ENCODE measurements at places on chromosomes 11 and 22. TPM values are rescaled to one million over a fixed set of nuclear protein-coding genes. Genes with fewer than 3 reads are reported as not detected.

PDE3B gene
- 37.7 TPM for total RNA-seq

OR52I2 gene
- total RNA-seq, result not detected

SCGB1C1 gene
- total RNA-seq, result not detected

JAML gene
- 9.2 TPM for total RNA-seq

CST6 gene
- not detected for total RNA-seq
